ENCODE measurements at places on chromosomes 6 and 20. TPM values are rescaled to one million over a fixed set of nuclear protein-coding genes. Genes with fewer than 3 reads are reported as not detected.

IMPG1 gene
- total RNA-seq: not detected

SLC35F1 gene
- not detected for total RNA-seq

IPCEF1 gene
- 160 TPM for total RNA-seq

KCNK17 gene
- not detected for total RNA-seq

KIF13A gene
- 0.49 TPM for total RNA-seq

EPPIN gene
- not detected for total RNA-seq

PLAGL1 gene
- 2.8 TPM for total RNA-seq

SAMD3 gene
- 49.6 TPM for total RNA-seq

TINAG gene
- not detected for total RNA-seq

BPIFB1 gene
- not detected for total RNA-seq

OPRM1 gene
- not detected for total RNA-seq
